NCI-H446 treated with DMSO at 0.1 percent for 48 hours (cell line): ENCODE measurements at places on chromosomes 5 and 9.
A peak's percentile ranks its signal among the peaks of the same experiment; 100 is the strongest.

DNA sequence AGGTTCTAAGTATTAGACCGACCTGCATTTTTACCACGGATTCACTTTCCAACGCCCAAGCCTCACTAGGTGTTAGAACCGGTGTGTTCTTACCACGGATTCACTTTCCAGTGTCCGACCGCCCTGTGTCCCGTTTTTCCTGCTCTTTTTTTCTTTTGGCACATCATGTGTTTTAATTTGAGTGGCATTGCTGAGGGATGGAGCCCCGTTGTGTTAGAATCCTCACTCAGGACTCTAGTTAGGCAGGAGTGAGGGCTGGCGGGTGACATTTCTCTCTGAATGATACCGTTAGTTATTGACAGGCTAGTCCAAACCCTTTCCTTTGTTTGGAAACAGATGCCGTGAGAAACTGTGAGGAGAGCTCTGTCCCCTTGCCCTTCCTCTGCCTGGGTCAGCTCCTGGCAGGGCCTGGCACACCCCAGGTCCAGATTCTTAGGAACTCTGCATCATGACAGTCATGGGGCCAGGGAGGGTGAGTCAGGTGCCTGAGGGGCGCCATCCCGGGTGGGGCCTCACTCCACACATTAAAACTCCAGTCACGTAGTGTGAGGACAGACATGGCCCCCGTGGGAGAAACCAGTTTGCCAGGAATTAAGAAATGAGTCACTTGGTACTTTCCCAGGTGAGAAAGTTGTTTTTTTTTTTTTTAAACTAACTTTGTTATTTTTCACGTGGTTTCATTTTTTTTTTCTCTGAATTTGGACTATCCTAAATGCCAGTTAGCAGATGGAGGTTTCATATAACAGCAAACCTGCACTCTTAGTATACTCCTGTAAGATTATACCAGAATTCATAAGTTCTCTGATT is 15.8 kb downstream of the EXOC3 start:
- DNase-seq: no peak

DNA sequence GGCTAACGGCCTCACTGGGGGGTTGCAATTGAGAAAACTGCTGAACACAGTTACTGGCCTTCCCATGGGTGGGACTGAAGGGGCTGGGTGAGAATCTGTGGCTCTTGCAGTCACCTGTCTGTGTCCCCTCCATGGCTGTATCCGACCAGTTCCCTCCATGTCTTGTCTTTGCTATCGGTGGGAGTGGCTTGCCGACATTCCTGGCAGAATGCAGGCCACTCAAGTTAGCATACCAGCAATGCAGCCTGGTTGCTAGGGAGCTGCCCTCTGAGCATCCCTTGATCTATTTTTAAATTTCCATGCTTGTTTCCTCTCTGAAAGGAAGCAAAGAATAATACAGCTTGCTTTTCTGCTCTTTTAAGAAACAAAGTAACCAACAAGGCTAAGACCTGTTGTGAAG is 1509.7 kb upstream of the WWC1 start:
- no peak for DNase-seq

DNA sequence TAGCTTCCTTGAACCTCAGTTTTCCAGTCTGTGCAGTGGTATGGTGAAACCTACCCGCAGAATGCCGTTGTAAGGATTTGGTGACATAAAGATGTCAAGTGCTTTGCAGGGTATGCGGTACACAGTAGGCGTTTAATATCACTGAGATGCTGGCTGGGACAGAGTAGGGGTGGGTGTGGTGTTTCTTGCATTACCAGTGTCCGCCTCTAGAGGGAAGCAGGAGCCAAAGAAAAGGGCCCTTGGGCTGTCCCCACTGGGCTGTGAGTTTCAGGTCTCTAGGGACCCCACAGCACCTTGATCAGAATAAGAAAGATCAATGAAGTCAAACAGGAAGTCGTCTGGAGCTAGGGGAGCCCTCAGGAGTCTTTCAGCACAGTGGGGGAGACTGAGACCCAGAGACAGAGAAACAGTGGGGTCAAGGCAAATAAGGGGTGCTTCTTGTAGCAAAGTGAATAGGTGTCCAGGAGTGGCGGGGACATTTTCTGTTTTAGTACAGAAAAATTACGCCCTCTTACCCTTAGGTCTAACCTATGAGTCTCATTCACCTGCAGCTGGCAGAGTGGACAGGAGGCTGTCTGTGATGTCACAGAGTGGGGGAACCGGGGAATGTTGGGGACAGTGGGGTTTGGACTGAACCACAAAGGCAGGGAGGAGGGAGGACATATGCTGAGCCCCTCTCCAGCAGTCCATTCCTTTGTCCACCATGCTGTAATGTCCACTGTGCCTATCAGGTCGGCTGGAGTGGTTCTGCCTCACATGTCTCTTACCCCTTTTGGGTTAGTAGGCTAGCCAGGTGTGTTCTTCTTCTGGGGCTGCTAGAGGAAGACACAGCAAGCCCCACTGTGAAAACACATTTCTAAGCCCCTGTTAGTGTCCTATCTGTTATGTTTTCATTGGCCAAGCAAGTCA is 4.7 kb upstream of the TEX53 start:
- DNase-seq: no peak

DNA sequence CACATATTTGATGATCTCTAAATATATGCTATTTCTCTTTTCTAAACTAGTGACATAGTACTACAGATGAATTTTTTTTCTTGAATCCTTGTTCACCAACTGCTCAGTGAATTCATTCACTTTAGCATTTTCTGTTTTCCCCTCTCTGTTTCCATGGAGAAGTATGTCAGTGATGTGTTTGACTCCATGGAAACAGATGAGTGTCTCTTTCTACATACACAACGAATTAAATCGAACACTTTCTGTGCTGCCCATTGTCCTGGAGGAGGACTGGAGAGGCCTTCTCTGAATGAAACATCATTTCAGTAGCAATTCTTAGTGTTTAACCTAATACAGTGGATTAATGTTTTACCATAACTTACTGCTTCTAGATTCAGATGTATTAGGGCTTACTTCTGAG is 9.5 kb downstream of the INVS start:
- no peak for DNase-seq

DNA sequence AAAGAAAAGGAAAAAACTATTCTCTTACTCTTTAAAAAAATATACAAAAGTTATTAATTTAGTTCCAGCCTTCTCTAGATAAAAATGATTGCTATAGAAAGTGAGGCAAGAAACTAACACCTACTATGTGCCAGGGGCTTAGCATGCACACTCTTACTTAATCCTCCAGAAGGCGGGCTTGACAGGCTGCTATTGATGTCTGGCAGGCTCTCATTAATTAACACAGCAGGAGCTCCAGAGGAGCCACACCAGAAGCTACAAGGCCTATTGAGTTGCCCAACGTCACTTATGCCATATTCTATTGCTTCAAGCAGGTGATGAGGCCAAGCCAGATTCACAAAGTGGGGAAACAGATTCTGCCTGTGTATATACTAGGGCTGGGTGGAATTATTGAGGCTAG is 54.6 kb upstream of the CLINT1 start:
- DNase-seq: peak; percentile 7

GRCh38 chr5:116534964-116535651 is 39.5 kb downstream of the SEMA6A start:
- no peak for DNase-seq

GRCh38 chr9:38527503-38527902 is 92.9 kb downstream of the ANKRD18A start:
- no peak for DNase-seq

GRCh38 chr5:158841481-158842276 is 258.0 kb downstream of the EBF1 start:
- DNase-seq: no peak

- DNase-seq: no peak
Observed at GRCh38 chr5:142486020-142486419, 161.2 kb upstream of the SPRY4 start.

DNA sequence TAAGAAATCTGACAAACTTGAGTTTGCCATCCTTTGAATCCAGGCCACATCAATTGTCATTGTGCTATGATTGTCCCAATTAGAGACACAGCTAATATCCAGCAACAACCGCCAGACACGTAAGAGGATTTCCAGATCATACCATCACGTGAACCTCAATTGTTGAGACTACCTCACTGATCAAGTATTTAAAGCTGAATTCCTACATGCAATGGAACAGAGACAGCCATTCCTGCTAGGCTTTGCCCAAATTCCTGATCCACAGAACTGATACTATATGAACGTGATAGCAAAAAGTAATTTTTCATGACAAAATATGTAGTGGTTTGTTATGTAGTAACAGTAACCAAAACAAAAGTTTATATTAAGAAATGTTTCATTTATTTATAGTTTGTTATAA is 657.7 kb downstream of the PRR16 start:
- no peak for DNase-seq

- DNase-seq: no peak
Observed at GRCh38 chr9:71685394-71685793, 82.9 kb downstream of the CEMIP2 start.

GRCh38 chr9:95822583-95823431 is 52.7 kb upstream of the ERCC6L2 start:
- no peak for DNase-seq

GRCh38 chr9:34998266-34998665 is 8.7 kb downstream of the DNAJB5 start:
- DNase-seq: no peak

DNA sequence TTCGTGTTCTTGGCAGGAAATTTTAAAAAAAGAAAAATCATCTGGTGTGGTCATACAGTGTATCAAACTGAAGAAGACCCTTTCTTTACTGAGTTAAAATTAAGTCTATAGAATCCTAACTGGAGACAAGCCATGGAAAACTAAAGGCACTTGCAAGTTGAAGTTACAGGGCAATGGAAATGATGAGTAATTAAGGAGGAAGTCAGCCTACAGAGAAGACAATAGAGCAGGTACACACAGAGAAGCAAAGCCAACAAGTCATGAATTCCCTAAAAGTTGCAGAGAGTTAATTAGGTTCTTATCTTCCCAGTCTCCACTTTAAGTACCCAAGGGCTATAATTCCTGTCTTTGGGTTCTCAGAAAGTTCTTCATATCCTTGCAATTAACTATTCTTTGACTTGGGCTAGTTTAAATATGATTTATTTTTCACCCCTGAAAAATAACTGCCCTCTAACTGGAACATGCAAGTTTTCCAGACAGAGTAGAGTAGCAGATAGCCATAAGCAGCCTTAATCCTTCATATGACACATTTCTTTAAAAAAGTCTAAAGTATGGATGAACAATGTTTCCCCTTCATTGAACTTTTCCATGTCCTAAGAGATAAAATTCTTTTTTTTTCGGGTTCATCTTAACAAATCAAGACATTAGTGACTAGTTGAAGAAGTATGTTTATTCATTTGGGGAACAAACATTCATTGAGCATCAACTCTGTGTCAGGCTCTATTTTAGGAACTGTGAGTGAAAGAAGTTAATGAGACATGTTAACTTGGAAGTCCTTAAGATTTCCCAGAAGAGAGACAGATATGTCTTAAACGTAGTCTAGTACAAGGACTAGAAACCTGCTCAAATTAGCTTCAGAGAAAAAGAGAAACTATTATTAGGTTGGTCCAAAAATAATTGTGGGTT is 5.2 kb upstream of the ITGA2 start:
- no peak for DNase-seq

GRCh38 chr9:3515405-3515804 is 10.4 kb downstream of the RFX3 start:
- no peak for DNase-seq

DNA sequence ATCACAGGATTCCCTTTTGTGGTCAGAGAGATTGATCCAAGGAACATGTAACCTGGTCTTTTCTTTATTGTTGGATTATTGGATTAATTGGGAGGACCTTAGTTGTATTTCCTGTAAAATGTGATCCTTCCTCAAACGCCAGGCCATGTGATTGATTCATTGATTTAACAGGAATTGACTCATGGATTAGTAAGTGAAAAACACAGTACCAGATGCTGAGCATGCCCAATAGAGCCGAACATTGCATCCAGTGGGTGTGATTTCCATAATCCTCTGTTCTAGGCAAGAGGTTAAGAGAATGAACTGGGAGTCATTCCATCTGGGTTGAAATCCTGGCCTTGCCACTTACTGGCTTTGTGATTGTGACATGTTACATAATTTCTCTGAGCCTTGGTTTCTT is 522.3 kb downstream of the MAT2B start:
- DNase-seq: no peak

- DNase-seq: peak; percentile 20
Observed at GRCh38 chr5:180860273-180860886, 696 bp downstream of the ZFP62 start.

- DNase-seq: no peak
Observed at GRCh38 chr9:127561491-127562278, 50.4 kb upstream of the STXBP1 start.

- DNase-seq: no peak
Observed at GRCh38 chr9:70412832-70413463, 1.5 kb downstream of the KLF9 start.

- DNase-seq: no peak
Observed at GRCh38 chr5:6565492-6565891, 67.4 kb downstream of the NSUN2 start.

- peak; percentile 14 for DNase-seq
Observed at GRCh38 chr9:94922098-94922607, 195.7 kb downstream of the AOPEP start.

- DNase-seq: no peak
Observed at GRCh38 chr9:97638666-97639065, 5.0 kb downstream of the NCBP1 start.

GRCh38 chr5:35926389-35927051 is 11.9 kb downstream of the CAPSL start:
- peak; percentile 44 for DNase-seq

- DNase-seq: no peak
Observed at GRCh38 chr9:114621975-114622609, 11.0 kb downstream of the TMEM268 start.

GRCh38 chr5:18967637-18968036 is 1020.4 kb downstream of the CDH18 start:
- no peak for DNase-seq

GRCh38 chr5:43469671-43470391 is 13.8 kb downstream of the TMEM267 start:
- DNase-seq: no peak

- DNase-seq: no peak
Observed at GRCh38 chr5:110956913-110957813, 114.3 kb upstream of the TSLP start.
